ENCODE measurements at places on chromosomes 11 and 22.

- no peak for DNase-seq
Observed at GRCh38 chr22:46651316-46651715, 31.1 kb downstream of the GRAMD4 start.

GRCh38 chr11:7115780-7116179 lies 27.0 kb downstream of the RBMXL2 start:
- DNase-seq, result no peak

DNA sequence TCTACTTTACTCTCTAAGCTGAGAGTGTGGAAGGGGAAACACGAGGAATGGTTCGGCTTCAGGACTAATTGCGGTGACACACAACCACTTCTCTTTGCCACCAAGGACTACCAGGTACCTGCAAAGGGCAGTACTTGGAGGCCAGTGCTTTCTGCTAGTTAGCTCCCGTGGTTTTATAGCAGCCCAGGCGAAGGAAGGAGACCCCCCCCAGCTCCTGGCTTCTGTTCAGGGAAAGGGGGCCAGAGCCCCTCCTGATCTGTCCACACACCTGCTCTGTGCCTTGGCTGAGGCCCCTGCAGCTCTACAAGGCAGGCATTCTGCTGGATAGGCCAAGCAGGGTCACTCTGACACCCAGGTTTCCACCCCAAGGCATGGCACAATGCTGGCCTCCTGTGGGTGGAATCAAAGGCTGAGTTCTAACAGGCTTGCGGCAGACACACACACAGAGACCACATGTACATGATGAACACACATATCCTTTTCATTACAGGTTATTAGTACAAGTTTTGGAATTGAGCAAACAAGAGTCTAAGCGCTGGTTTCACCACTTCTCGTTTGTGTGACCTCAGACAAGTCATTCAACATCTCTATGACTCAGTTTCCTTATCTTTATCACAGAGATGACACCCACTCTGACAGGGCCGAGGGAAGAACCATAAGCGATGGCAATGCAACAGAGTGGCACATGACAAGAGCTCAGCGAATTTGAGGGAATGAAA lies 7.5 kb downstream of the SERPIND1 start:
- DNase-seq, result no peak

DNA sequence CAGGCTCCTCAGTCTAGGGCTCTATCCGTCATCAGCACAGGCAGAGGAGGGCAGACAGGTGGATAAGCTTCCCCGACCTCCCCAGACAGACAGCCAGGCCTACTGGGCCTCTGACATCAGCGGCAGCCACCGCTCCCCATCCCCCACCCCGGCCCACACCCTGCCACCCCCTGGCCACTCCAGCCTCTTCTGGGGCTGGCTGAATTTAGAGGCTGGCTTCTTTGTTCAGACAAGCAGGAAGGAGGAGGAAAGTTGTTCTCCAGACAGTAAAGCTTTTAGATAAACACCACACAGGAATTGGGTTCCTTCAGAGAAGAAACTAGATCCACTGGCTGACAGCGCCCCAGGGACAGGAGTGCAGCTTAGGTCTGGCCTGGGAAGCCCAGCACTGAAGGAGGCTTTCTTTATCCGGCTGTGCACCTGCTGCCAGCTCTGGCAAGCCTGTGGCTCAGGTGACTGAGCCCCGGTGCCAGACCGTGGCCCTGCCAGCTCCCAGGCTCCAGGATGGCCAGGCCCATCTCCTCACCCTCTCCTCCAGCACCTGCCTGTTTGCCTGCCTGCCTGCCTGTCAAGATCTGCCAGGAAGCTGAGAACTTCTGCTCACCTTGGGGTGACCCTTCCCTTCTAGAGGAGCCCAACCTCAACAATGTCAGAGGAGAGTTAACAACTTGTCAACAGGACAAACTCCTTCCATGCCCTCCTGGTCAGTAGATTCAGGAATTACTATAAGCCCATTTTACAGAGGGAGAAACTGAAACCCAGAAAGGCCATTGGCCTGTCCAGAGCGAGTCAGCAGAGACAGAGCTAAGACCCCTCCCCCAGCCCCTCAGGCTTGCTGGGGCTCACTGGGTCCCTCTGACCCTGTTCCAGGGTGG lies 44.0 kb upstream of the KLHL35 start:
- no peak for DNase-seq

DNA sequence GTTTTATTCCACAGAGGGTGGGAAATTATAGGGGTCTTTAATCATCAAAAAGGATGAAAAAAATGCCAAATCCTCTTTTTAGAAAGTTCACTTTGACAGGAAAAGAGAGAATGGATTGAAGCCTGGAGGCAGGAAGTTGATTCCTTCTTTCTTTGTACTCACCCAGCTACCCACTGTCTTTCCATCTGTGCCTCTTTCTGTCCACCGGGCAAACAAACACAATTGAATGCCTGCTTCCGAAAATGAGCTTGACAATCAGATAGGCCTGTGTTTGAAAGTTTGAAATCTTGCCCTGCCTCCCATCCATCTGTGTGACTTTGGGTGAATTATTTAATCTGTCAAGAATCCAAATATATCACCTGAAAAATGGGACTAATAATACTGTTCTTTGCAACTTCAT lies 81.1 kb downstream of the SCN3B start:
- no peak for DNase-seq

DNA sequence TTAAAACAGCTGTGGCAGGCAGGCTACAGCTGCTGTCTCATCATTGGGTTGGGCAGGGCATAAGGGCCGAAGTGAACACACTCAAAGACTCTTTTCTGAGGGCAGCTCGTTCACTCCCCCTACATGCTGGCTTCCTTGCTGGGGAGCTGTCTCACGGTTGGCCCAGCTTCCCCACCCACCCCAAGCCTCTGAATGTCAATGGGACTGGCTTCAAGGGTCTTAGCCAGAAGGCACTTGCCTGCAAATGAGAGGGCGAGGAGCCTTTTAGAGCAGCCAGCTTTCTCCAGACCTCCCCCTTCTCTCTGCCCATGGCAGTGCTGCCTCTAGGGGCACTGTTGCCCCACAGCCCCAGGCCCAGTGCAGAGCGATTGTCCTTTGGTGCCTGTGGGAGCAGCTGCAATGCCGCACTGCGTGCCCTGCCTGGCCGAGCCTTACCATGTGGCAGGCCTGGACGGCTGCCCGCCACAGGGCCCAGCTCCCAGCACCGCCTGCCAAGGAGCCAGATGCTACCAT lies 94.7 kb upstream of the RASSF10 start:
- DNase-seq, result no peak

GRCh38 chr11:72132646-72133045 lies 2.9 kb upstream of the FOLR3 start:
- DNase-seq, result no peak

- DNase-seq, result no peak
Observed at GRCh38 chr11:131219646-131220045, 150.8 kb upstream of the NTM start.

DNA sequence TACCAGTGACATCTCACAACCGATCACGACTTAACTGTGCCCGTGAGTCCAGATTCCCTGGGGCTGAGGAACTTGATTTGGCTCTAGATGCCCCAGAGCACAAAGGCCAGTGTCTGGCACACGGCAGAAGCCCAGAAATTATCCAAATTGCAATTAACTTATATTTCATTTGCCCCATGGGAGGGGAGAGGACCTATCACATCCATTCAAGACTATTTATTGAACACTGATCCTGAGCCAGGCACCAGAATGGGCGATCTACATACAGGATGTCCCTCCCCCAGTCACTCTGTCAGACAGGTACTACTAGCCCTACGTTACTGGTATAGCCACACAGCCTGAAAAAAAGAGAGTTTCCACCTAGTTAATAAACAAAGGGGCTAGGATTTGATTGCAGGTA lies 5.1 kb downstream of the DNAL4 start:
- DNase-seq, result no peak

DNA sequence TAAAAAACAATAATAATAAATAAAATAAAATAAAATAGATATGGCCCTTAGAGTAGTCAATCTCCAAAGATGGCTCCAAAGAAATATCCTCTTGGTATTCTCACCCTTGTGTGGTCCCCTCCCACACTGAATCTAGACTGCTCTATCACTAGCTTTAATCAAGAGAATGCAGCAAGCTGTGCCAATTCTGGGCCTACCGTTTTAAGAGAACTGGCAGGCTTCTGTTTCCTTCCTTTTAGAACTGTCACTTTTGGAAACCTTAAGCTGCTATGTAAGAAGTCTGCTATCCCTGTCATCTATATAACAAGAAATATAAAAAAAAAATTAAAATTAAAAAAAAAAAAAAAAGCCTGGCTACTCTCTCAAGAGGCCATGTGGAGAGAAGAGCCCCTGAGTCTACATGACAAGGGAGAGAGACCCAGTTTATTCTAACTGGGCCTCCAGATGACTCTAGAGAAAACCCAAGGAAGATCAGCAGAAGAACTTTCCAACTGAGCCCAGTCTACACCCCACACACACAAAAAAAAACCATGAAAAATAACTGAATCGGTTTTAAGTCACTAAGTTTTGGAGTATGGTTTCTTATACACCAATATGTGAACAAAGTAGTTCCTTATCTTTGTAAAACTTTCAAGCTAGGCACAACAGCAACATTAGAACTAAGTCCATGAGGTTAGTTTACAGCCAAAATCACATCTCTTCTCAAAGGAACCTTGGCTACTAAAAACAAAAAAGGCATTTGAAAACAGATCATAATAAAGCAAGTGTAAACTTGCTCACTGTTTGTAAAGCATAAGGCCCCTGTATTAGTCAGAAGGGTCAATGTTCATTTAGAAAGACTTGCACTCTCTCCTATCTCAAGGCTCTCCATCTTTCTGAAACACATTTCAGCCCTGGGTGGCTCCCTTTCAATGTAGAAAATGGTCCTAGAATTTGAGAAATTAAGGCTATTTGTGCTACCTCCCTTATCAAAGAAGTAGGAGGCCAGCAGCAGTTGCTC lies 67.3 kb downstream of the AMBRA1 start:
- DNase-seq, result no peak

DNA sequence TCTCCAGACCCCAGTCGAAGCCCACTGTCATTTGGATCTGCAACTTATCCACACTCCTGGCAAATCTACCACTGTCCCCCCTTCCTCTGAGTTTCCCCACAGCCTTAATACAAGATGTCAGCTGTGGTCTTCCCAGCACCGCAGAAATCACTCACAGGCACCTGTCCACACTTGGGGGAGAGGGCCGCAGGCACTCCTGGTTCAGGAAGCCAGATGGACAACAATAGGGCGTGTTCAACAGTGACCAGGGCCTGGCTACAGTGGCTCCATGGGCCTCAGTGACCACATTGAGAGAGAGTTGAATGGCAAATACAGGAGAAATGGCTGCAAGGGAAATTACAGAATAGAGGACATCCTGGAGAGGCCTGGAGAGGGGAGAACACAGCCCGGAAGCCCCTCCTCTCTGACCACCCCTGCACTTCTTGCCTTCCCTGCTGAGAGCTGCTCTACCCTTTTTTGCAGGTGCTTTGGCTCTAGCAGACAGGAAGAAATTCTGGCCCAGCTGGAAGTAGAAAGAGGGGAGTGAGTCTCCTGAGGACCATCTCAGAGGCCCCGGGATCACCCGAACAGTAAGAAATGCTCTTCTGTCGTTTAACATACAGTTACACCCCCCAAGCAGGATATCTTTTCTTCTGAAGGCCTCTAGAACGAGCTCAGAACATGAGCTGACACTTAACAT lies 164.6 kb downstream of the FEZ1 start:
- no peak for DNase-seq

- no peak for DNase-seq
Observed at GRCh38 chr11:17154409-17155159, 53.2 kb downstream of the PIK3C2A start.

- DNase-seq, result no peak
Observed at GRCh38 chr22:49152127-49152938, 675.3 kb downstream of the BRD1 start.

DNA sequence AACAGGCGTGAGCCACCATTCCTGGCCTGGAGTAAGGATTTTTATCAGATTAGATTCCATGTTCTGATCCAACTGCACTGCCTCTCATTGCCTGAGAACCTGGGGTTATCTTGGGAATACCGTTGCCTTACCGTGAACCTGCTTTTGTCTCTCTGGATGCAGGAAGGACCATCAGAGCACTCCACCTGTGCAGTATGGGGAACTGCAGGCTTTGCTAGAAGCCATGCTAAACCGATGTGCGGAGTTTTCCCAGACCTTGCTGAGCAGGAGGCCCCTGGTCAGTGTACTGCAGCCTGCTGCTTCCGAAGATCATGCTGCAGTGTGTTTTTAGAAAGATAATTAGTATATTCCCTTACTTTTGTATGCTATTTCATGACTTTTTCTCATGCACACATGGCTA lies 43.6 kb downstream of the MEI1 start:
- no peak for DNase-seq

GRCh38 chr11:83521647-83522596 lies 235.8 kb upstream of the CCDC90B start:
- no peak for DNase-seq

DNA sequence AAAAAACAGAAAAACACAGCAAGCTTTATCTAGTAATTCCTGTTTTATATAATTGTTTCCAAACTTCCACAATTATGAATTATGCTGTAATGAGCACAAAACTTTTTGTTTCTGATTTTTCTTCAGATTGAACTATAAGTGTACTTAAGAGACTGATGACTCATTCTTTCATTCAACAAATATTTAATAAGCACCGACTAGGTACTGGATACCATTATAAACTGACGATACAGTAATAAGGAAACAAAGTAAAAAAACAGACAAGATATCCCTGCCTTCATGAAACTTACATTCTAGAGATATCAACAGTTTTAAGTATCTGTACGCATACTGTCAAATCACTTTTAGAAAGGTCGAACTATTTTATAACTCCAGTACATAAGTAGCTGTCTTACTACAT lies 78.6 kb downstream of the ME3 start:
- no peak for DNase-seq

DNA sequence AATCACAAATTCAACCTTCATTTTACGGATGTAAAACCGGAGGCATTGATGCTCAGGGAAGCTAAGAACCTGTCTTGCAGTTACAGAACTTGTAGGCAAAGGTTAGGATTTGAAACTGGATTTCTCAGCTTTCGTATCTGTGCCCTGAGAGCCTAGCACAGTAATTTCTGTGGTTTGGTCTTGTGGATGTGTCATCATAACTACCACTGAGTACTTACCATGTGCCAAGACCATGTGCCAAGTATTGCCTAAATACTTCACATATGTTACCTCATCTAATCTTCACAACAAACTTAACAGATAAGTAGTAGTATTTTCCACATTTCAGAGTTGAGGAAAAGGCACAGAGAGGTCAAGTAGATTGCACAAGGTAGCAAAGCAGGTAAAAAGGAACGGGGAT lies 140.7 kb downstream of the NXPE2 start:
- no peak for DNase-seq

GRCh38 chr11:69003866-69004367 lies 9.1 kb downstream of the MRGPRF start:
- no peak for DNase-seq

GRCh38 chr11:36326524-36327419 lies 30.7 kb downstream of the PRR5L start:
- DNase-seq, result no peak

- no peak for DNase-seq
Observed at GRCh38 chr22:28111501-28112189, 192.6 kb upstream of the PITPNB start.

GRCh38 chr22:45163099-45163450 lies 650 bp upstream of the NUP50 start:
- no peak for DNase-seq

GRCh38 chr22:43550672-43551071 lies 138.9 kb downstream of the MPPED1 start:
- DNase-seq, result no peak

GRCh38 chr11:105045676-105046296 lies 651 bp upstream of the CARD16 start:
- no peak for DNase-seq

Measured in right atrium auricular region (tissue), 2 donors.